Body of pancreas (tissue), 4 donors: ENCODE measurements at places on chromosomes 4 and X. TPM values are rescaled to one million over a fixed set of nuclear protein-coding genes. Genes with fewer than 3 reads are reported as not detected.

The SYNPO2 gene
- 19.5 TPM for total RNA-seq

The CT45A2 gene
- not detected for total RNA-seq

GRCh38 chrX:148204195-148204594 is 223.1 kb downstream of the FMR1NB start:
- H3K27me3 ChIP-seq: no peaks in the 10 kb centered on the region
- H3K27ac ChIP-seq: no peak overlapping the region
- no peaks in the 10 kb centered on the region for H3K36me3 ChIP-seq
- H3K4me1 ChIP-seq: no peaks in the 10 kb centered on the region
- no peak for DNase-seq
- H3K4me3 ChIP-seq: no peak overlapping the region

- no peaks in the 10 kb centered on the region for H3K4me1 ChIP-seq
- no peak for DNase-seq
- H3K27ac ChIP-seq: no peak overlapping the region
- H3K27me3 ChIP-seq: no peaks in the 10 kb centered on the region
- no peak overlapping the region for H3K4me3 ChIP-seq
- no peaks in the 10 kb centered on the region for H3K36me3 ChIP-seq
These were observed 31.9 kb downstream of the MGAT4D start for GRCh38 chr4:140466146-140466545.

The ADH6 gene
- total RNA-seq: not detected

The CTBP1 gene
- 458 TPM for total RNA-seq

GRCh38 chrX:32480019-32480418 is 731.3 kb downstream of the DMD start:
- no peaks in the 10 kb centered on the region for H3K27me3 ChIP-seq
- no peaks in the 10 kb centered on the region for H3K36me3 ChIP-seq
- DNase-seq: no peak
- H3K4me3 ChIP-seq: no peak overlapping the region
- H3K27ac ChIP-seq: no peak overlapping the region

- peak within 1 kb of the TSS; percentile 85 for H3K27ac ChIP-seq
- peak within 1 kb of the TSS; percentile 66 for H3K4me3 ChIP-seq
- no peaks in the 10 kb centered on the region for H3K27me3 ChIP-seq
- H3K4me1 ChIP-seq: peaks cover 34% of the 10 kb centered on the region
- no peaks in the 10 kb centered on the region for H3K36me3 ChIP-seq
- peak; percentile 60 for DNase-seq
These were observed at the start of gene DCLK2 for GRCh38 chr4:150078041-150078578. TSS of gene DCLK2 (plus strand) at chr4:150078445. CDS start at chr4:150079028, 583 bp downstream.

The POU4F2 gene
- not detected for total RNA-seq

DNA sequence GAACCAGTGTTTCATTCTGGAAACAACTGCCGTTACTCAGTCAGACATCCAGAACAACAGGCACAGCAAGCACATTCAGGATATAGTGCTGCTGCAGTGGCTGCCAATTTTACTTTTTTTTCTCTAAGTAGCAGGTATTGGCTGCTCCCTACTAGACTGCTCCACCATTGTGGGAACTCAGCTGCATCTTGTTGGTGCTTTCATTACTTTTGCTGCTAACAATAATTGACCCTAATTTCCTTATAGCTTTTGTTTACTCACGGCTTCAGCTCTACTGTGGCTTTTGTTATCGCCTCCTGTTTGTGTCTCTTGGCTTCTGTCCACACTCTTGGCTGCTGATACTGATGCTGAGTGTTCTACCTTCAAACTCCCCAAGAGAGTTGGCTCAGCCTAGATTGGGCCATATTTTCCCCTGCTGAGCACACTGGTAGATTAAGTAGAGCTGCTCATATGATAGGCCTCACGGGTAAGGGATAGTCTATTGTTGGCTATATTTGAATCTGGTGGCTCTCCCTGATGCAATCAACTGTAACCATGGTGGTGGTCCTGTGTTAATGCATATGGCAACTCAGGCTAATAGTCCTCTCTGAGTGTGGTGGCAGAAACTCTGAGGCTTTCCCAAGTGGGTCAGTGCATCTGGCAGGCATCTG is 44.5 kb upstream of the IL2 start:
- H3K27ac ChIP-seq: no peak overlapping the region
- no peak overlapping the region for H3K4me3 ChIP-seq
- H3K27me3 ChIP-seq: no peaks in the 10 kb centered on the region
- H3K4me1 ChIP-seq: no peaks in the 10 kb centered on the region
- no peaks in the 10 kb centered on the region for H3K36me3 ChIP-seq
- peak; percentile 13 for DNase-seq

DNA sequence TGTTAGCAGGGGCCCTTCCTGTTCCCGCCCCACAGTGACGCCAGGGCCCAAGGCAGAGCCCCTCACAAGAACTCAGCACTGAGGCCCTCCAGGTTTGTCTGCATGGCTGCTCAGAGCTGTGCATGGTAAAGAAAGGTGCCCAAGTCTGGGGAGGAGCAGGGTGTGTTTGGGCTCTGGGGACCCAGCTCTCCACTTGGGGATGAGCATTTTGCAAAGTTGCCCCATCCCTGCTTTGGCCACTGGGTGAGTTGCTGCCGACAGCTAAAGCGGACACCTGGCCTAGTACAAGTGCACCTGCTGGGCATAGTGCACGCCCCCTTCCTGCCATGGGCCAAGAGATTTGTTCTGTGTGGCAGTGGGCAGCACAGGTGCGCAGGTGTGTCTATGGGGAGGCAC is 2.0 kb upstream of the MXD4 start:
- peaks cover 38% of the 10 kb centered on the region for H3K4me1 ChIP-seq
- H3K4me3 ChIP-seq: no peak overlapping the region
- no peak overlapping the region for H3K27ac ChIP-seq
- peak; percentile 13 for DNase-seq
- H3K36me3 ChIP-seq: no peaks in the 10 kb centered on the region

GRCh38 chr4:109313168-109314133 is 11.0 kb upstream of the COL25A1 start:
- no peaks in the 10 kb centered on the region for H3K27me3 ChIP-seq
- H3K4me1 ChIP-seq: no peaks in the 10 kb centered on the region
- H3K27ac ChIP-seq: no peak overlapping the region
- H3K36me3 ChIP-seq: no peaks in the 10 kb centered on the region
- no peak for DNase-seq

The HELT gene
- not detected for total RNA-seq

DNA sequence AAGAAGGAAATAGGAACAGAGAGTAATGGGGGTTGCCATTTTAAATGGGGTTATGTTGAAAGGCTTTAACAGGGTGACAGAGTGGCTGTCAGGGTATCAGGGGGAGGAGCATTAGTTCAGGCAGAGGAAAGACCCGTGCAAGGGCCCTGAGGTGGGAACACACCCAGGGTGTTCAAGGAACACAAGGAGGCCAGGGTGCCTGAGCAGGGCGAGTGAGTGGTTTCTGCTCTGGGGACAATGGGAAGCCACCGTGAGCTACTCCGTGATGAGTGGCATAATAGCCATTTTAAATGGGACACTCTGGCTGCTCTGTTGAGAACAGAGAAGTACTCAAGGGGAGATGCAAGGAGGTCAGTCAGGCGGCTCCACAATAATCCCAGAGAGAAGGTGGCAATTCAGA is 4.5 kb downstream of the EVC2 start:
- no peak overlapping the region for H3K4me3 ChIP-seq
- no peaks in the 10 kb centered on the region for H3K36me3 ChIP-seq
- no peaks in the 10 kb centered on the region for H3K27me3 ChIP-seq
- no peak for DNase-seq
- no peak overlapping the region for H3K27ac ChIP-seq

The NAP1L3 gene
- total RNA-seq: 0.33 TPM

GRCh38 chrX:152044383-152044782 is 69.9 kb upstream of the GABRE start:
- DNase-seq: no peak
- no peaks in the 10 kb centered on the region for H3K27me3 ChIP-seq
- H3K4me3 ChIP-seq: no peak overlapping the region
- H3K27ac ChIP-seq: no peak overlapping the region
- no peaks in the 10 kb centered on the region for H3K36me3 ChIP-seq
- H3K4me1 ChIP-seq: no peaks in the 10 kb centered on the region
